Vein endothelial cell (primary cell): ENCODE measurements at places on chromosomes 2 and 18. TPM values are rescaled to one million over a fixed set of nuclear protein-coding genes. Genes with fewer than 3 reads are reported as not detected.

Gene TTN
- total RNA-seq = 2.6 and 3.3 TPM in 2 replicates

Gene PLGLB2
- 1.5 and 2.0 TPM in 2 replicates for total RNA-seq

Gene MAP4K4
- 231 and 330 TPM in 2 replicates for total RNA-seq

Gene SIX2
- total RNA-seq = under 0.01 and 0.10 TPM in 2 replicates

Gene CCDC178
- total RNA-seq = 0.65 and 1.8 TPM in 2 replicates

Gene RGPD3
- 0.33 and 0.38 TPM in 2 replicates for total RNA-seq

Gene BBS5
- 2.6 and 3.8 TPM in 2 replicates for total RNA-seq

Gene MRPL33
- 76.3 and 105 TPM in 2 replicates for total RNA-seq

Gene MZT2A
- 89.2 and 175 TPM in 2 replicates for total RNA-seq

Gene SCN2A
- total RNA-seq = under 0.01 TPM in 1 of 2 replicates, not detected in the other

Gene CCNYL1
- total RNA-seq = 29.7 and 42.0 TPM in 2 replicates

Gene PLA2R1
- 13.8 and 32.0 TPM in 2 replicates for total RNA-seq

Gene NUP35
- total RNA-seq = 17.0 and 18.0 TPM in 2 replicates

Gene CYP27A1
- total RNA-seq = 6.3 and 9.1 TPM in 2 replicates

Gene DLX1
- total RNA-seq = 0.29 TPM in 1 of 2 replicates, not detected in the other

Gene TMEM247
- total RNA-seq = not detected in 2 replicates

Gene PLCL1
- total RNA-seq = 1.6 and 7.3 TPM in 2 replicates

Gene VPS4B
- 36.9 and 47.4 TPM in 2 replicates for total RNA-seq

Gene SLC9A4
- under 0.01 TPM in 2 replicates for total RNA-seq

Gene AP1S3
- total RNA-seq = 2.9 and 4.8 TPM in 2 replicates

Gene ESPNL
- under 0.01 TPM in 1 of 2 replicates, not detected in the other for total RNA-seq

Gene LRRTM1
- not detected in 2 replicates for total RNA-seq

Gene CXCR1
- total RNA-seq = not detected in 2 replicates

Gene C1GALT1C1L
- 0.19 and 0.33 TPM in 2 replicates for total RNA-seq

Gene ALK
- not detected in 2 replicates for total RNA-seq

Gene GAREM2
- 1.5 and 7.2 TPM in 2 replicates for total RNA-seq

Gene NXPH2
- total RNA-seq = not detected in 2 replicates

Gene TRIB2
- total RNA-seq = 32.2 and 64.7 TPM in 2 replicates

Gene PRKRA
- total RNA-seq = 42.5 and 50.9 TPM in 2 replicates

Gene DNMT3A
- total RNA-seq = 23.2 and 28.4 TPM in 2 replicates

Gene AGXT
- not detected in 2 replicates for total RNA-seq

Gene WDSUB1
- total RNA-seq = 3.8 and 4.6 TPM in 2 replicates

Gene SCG2
- total RNA-seq = not detected in 2 replicates

Gene PLEKHH2
- total RNA-seq = 0.33 and 0.57 TPM in 2 replicates

Gene LINC00305
- total RNA-seq = not detected in 2 replicates

Gene SLC66A3
- total RNA-seq = 21.9 and 32.7 TPM in 2 replicates

Gene GEN1
- total RNA-seq = 10.8 and 25.5 TPM in 2 replicates

Gene ANKRD30BL
- total RNA-seq = not detected in 2 replicates

Gene OSR1
- total RNA-seq = 0.33 TPM in 1 of 2 replicates, not detected in the other

Gene ASB18
- total RNA-seq = not detected in 2 replicates

Gene PLGLB1
- 0.57 and 1.3 TPM in 2 replicates for total RNA-seq

Gene ABCG5
- total RNA-seq = not detected in 2 replicates

Gene CCDC148
- total RNA-seq = 0.33 and 0.48 TPM in 2 replicates

Gene NDC80
- 9.1 and 24.7 TPM in 2 replicates for total RNA-seq

Gene RAPH1
- 28.1 and 51.4 TPM in 2 replicates for total RNA-seq

Gene TFCP2L1
- not detected in 2 replicates for total RNA-seq

Gene FOXI3
- not detected in 2 replicates for total RNA-seq

Gene VWC2L
- not detected in 2 replicates for total RNA-seq

Gene EPB41L3
- 31.4 and 60.9 TPM in 2 replicates for total RNA-seq

Gene B3GNT7
- total RNA-seq = 0.33 and 0.67 TPM in 2 replicates

Gene LYG2
- total RNA-seq = not detected in 2 replicates

Gene MPHOSPH10
- total RNA-seq = 14.7 and 21.2 TPM in 2 replicates
